ENCODE measurements at places on chromosomes 11 and 22.

DNA sequence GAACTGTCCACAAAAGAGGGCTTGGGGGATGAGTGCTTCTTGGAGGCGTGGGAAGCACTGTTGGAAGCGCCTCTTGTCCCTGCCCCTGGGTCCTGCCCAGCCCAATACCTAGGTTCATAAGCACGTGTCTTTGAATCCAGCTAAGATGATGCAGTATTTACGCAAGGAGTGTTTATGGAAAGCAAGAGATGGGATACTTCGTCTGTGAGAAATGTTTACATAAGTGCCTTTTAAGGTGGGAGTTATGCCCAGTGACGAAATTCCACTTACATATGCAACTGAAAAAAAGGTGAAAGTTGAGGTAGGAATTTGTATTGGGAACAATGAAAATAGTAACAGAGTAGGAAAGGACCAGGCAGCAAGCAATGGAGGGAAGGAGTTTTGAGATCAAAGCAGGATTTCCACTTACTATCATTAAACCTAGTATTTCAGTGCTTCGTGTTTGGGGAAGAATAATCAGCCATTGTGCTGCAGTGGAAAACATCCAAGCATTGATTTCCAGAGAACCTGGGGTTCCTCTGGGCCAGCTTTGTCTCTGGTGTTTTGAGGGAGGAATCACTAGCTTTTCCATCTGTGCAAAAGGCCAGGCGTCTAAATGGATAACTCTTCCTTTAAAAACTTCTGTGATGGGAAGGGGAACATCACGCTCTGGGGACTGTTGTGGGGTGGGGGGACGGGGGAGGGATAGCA is 115.3 kb upstream of the TTC12 start:
- no peak for DNase-seq

DNA sequence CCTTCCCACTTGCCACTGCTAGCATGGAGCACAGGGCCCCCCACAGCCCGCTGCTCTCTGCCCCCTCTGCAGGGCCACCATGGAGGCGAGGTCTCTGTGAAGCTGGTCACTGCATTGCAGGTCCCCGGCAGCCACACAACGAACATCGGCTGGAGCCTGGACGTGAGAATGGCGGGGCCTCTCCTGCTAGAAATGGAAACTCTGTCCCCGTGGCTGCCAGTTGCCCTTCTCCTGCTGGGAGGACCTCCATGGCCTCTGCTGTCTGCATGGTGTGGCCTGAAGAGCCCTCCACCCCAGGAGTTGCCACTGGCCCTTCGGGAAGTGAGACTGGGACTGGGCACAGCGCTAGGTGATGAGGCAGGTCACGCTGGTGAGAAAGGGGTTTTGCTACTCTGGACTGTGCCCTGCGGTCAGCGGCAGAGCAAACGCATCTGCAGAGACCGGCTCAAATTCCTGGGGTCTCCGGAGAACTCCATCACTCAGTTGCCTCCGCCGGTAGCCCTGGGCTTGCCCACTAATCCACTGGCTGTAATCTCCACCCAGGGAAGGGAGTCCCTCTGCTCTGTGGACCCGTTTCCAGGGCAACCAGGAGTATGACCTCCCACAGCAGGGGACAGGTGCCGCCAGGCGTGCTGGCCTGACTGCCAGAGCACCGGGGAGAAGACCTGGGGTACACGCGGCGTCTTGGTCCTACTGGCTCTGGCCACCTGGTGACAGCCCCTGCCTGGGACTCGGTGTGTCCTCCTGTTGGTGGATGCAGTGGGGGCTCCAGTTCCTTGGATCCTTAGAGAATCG is 806.3 kb downstream of the BRD1 start:
- no peak for DNase-seq

GRCh38 chr11:31813391-31814175 is 2.5 kb upstream of the PAX6 start:
- no peak for DNase-seq

DNA sequence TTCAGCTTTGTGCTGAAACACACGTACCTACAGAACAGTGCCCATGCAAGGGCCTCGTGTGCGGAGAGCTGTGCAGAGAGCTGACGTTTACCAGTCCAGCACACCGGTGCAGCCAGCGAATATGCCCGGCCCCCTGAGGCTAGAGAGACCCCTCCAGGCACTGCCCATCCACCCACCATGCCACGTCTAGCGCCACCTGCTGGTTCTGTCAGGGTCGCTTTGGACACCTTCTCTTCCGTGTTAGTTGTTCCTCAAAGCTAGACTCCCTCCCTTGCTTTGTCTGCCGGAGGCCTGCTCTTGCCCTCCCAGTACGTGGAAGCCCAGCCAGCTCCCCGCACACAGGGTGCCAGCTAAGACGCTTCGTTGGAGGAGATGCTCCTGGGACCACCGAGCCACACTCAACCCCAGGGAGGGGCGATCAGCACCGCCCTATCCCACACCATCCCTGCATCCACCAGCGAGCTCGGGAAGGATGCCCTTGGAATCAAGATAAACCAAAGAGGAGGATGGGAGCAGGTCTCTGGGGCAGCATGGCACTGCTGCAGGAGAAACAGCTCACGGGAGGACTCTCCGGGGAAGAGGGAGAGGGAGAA is 43.4 kb downstream of the CPT1A start:
- peak; percentile 26 for DNase-seq

DNA sequence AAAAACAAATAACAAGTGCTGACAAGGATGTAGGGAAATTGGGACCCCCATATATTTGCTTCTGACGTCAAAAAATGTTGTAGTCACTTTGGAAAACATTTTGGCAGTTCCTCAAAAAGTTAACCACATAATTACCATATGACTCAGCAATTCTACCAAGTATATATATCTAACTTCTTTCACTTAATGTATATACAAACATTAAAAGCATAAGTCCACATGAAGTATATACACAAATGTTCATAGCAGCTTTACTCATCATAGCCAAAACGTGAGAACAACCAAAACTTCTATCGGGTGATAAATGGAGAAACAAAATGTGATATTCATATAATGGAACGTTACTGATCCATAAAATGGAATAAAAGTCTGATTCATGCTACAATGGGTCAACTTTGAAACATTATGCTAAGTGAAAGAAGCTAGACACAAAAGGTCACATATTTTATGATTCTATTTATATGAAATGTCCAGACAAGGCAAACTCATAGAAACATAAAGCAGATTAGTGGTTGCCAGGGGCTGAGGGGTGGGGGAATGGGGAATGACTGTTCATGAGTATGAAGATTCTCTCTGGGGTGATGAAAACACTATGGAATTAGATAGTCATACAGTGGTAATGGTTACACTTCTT is 48.7 kb upstream of the TEAD1 start:
- DNase-seq: no peak

GRCh38 chr11:79100093-79100910 is 340.5 kb downstream of the TENM4 start:
- DNase-seq: no peak

- no peak for DNase-seq
Measured at GRCh38 chr11:65141896-65142494, 7.7 kb upstream of the SYVN1 start.

- no peak for DNase-seq
Measured at GRCh38 chr22:24402460-24403192, 24.8 kb upstream of the ADORA2A start.

DNA sequence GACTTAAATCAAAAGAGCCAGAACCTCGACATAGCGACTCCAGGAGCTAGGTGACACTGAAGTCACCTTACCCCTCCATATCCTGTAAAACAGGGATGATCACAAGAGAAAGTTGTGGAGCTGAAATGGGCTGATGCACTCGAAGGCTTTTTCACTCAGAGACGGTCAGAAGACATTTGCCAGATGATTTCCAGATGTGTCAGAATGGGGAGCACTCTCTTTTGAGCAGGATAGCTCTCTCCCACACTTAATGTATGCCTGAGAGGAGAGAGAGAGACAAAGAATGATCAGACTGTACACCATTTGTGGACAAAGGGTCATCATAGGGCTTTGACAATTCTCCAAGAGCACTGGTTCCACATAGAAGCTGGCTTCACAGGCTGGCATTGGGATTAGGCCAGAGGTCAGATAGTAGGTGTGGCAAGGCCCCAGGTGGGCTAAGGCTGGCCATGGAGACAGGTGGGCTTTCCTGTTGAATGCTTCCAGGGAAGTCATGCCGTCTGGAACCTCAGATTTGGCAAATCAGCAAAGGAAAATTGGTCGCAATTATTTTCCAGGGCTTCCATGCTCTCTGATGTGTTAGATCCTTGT is 42.3 kb upstream of the ETS1 start:
- DNase-seq: no peak

GRCh38 chr11:45993531-45994001 is 71.1 kb downstream of the LARGE2 start:
- no peak for DNase-seq
